ENCODE measurements at places on chromosomes 2 and 18.

DNA sequence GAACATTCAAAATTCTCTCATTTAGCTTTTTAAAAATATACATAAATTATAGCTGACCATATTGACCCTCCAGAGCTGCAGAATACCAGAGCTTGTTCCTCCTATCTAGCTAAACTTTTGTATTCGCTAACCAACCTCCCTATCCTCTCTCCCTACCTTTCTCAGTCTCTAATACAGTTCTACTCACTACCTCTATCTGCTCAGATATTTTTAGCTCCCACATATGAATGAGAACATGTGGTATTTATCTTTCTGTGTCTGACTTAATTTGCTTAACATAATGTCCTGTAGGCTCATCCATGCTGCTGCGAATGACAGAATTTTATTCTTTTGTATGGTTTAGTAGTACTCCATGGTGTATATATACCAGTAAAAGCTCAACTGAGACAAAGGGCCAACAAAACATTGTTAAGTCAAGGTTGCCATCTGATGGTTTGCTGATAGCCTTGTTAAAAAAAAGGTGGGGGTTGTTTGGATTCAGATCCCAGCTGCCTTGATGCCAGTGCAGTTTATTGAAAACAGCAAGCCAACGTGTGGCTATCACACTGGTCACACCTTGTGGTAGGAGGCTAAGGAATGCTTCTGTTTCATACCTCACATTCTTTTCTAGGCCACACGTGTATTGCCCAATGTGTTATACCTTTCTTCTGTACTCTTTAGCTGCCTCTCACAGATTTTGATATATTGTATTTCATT lies 101.5 kb downstream of the VWA3B start:
- no peak for DNase-seq

GRCh38 chr2:6287406-6287805 lies 578.3 kb downstream of the CMPK2 start:
- no peak for DNase-seq

DNA sequence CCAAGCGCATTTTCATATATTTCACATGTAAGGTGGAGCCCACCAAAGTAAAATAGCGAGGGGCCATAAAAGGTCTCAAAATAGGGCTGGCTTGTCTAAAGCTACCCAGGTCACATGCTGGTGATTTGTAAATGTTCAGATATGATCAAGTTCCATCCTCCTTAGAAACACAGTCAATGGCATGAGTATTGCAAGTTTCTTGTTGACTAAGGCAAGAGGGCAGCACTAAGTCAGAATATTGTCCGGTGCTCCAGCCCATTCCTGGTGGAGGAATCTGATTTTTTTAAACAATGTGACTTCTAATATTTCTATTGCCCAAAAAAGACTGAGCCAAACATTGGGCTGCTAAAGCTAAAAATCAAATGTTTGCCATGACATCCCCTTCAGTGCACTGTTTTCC lies 85.1 kb downstream of the LAMA1 start:
- no peak for DNase-seq

DNA sequence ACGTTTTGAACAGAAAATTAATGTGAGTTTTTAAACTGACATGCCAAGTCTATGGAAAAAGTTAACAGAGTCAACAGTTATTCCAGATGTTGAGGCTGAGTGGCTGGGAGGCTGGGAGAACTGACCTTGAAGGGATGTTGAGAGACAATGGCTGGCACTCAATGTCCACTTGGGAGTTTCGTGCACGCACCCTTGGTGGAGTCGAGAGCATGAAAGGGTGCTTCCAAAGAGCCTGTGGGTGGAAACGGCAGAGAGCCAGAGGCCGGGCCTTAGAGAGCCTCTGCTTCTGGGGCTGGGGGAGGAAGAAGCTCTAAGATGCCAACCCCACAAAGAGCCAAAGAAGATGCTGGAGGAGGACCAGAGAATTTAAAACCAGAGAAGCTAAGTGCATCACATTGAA lies 63.4 kb upstream of the L3MBTL4 start:
- DNase-seq: no peak

GRCh38 chr2:224111576-224111975 lies 72.5 kb upstream of the SERPINE2 start:
- DNase-seq: no peak

- DNase-seq: no peak
Measured at GRCh38 chr2:171541202-171541887, 19.1 kb downstream of the CYBRD1 start.

- DNase-seq: peak; percentile 19
Measured at GRCh38 chr18:59141294-59142068, 1.8 kb downstream of the SEC11C start.

DNA sequence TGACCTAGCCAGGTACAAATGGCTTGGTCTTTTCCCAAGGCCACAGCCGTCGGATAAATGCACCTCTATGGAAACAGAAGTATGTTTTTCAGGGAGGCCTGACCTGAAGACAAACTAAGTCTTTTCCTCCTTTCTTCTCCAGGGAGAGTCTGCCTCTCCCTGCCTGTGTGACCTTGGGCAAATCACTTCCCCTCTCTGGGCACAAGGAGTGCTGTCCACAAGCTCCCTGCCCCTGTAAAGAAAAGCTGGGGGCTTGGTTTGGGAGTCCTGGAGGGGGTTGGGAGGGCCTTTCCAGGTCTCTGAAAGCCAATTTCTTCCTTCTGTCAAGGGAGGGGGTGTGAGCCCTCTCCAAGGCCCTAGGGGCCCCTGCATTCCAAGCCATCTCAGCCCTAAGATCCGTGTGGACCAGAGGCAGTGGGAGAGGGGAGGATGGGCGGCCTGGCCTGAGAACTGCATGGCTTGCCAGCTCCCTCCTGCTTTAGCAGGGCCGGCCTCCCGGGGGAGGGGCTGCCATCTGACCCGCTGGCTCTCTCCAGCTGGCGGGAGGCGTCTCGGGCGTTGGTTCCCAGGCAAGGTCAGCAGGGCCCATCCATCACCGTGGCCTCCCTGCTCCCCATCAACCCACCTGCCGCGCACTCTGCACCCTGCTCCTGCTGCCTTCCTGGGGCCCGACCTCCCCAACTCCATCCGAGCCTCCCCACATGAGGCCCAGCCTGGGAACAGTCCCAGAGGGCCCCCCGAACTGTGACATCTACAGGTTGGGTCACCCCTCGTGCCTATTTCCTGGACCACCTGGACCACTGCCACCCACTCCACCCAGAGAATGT lies 61.4 kb downstream of the SMAD7 start:
- no peak for DNase-seq

DNA sequence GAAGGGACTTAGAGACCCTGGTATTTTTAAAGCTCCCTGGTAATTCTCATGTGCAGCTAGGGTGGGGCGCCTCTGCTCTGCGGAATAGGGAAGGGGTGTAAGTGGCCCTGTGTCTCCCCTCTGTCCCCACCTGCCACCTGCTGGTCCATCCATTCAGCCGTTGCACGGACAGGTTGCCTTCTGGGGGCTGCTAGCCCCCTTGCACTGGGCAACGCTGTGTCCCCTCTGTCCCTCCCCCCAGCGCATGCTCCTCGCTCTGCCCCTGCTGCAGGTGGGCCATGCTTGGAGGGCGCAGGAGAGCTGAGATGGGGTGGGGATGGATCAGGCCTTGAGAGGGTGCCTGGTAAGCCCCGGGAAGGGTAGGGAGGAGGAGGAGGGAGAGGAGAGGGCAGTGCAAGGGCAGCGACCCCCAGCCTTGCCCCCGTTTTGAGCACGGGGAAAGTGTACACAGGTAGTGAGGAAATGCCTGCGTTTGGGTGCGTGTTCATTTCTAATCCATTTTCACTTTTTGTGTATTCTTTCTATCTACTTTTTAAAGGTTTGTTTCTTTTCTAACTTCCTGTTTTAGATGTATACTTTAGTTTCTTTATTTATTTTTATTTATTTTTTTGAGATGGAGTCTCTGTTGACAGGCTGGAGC lies 23.9 kb downstream of the RRM2 start:
- DNase-seq: no peak

Data from CD4-positive, alpha-beta T cell treated with Interleukin-17A for 1 hour (primary cell).